ENCODE measurements at places on chromosomes 11 and 22.

GRCh38 chr22:19891317-19892256 is 36.9 kb upstream of the GNB1L start:
- DNase-seq = peak; percentile 54

GRCh38 chr22:27380855-27381254 is 420.7 kb downstream of the MN1 start:
- no peak for DNase-seq

GRCh38 chr22:47572443-47572842 is 810.0 kb downstream of the TBC1D22A start:
- DNase-seq = no peak

DNA sequence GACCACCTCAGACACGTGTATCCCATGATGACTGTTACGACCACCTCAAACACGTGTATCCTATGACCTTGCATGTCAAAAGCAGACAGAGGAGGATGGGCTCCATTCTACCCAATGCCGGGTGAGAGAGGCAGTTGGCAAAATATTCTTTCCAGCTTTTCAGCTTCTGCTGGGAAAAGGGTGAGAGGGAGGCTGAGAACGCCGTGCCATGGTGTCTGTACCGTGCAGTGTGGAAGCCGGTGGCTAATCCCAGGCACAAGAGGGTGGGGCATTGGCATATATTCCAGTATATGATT is 1478.4 kb downstream of the TBC1D22A start:
- DNase-seq = no peak

- DNase-seq = no peak
These were observed 34.8 kb downstream of the IRAG1 start for GRCh38 chr11:10658621-10659338.

DNA sequence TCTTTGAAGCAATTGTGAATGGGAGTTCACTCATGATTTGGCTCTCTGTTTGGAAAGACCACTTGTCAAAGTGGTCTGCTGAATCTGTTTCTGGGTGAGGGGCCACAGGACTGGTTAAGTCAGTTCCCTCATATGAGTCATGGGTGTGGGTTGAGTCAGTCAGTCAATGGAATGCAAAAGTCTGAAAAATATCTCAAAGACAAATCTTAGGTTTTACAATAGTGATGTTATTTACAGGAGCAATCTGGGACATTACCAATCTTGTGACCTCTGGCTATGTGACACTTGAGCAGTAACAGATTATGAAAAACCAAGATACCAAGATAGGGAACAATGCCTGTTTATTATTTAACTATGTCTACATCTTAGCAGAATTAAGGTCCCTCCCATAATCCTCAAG is 311.6 kb downstream of the AASDHPPT start:
- no peak for DNase-seq

DNA sequence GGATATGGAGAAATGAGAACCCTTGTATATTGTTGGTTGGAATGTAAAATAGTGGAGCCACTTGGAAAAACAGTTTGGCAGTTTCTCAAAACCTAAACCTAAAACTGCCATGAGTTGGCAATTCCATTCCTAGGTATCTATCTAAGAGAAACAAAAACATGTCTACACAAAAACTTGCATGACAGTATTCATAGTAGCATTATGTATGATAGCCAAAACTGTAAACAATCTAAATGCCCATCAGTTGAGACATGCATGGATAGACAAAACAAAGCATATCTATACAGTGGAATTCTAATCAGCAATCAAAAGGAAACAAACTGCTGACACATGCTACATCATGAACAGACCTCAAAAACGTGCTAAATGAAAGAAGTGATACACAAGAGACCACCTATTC is 34.9 kb downstream of the TRAF6 start:
- no peak for DNase-seq

GRCh38 chr11:62664405-62665074 is 470 bp downstream of the C11orf98 start:
- peak; percentile 44 for DNase-seq

GRCh38 chr11:2208691-2209369 is 37.2 kb upstream of the TH start:
- no peak for DNase-seq

DNA sequence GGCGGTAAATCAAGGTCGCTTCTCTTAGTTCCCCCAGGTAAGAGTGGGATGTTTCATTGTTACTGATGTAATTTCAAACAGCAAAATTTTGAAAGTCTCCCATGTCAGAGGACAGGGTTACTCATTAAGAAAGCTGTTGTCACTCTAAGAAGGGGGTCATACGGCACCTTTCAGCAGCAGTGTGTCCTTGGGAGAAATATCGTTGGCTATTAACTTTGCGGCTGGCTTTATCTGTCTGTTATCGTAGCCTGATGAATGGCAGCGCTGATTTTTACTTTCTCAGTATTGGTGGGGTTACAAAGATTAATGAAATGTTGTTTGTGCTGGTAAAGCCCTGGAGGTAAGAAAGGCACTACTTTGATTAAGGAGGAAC is 27.5 kb upstream of the FBXO3 start:
- DNase-seq = no peak

- DNase-seq = no peak
These were observed 327.1 kb upstream of the ISX start for GRCh38 chr22:34738661-34739400.

DNA sequence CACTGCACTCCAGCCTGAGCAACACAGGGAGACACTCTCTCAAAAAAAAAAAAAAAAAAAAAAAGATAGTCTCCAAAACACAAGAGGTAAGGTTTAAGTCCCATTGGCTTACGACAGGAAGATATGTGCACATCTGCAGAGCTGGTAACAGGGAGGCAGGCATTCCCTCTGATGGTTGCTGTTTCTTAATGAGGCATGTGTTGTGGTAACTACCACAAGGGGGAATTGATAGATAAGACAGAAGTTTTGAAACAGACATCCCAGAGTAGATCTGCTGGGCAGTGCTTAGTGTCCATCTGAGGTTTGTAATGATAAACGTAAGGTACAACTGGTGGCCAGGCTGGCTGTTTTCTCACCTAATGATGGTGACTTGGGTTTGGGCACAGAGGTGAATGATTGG is 4.7 kb downstream of the EIF1AD start:
- no peak for DNase-seq

GRCh38 chr11:96318399-96318798 is 24.6 kb downstream of the MAML2 start:
- DNase-seq = no peak
